ENCODE measurements at places on chromosomes 5 and 9. TPM values are rescaled to one million over a fixed set of nuclear protein-coding genes. Genes with fewer than 3 reads are reported as not detected.

IL9 gene
- not detected for total RNA-seq

RHOBTB3 gene
- 3.6 TPM for total RNA-seq

OLFM1 gene
- 4.9 TPM for total RNA-seq

FABP6 gene
- 3.1 TPM for total RNA-seq

- ATAC-seq = no peak
Observed at GRCh38 chr5:140011297-140011802, 31.7 kb downstream of the NRG2 start.

DNA sequence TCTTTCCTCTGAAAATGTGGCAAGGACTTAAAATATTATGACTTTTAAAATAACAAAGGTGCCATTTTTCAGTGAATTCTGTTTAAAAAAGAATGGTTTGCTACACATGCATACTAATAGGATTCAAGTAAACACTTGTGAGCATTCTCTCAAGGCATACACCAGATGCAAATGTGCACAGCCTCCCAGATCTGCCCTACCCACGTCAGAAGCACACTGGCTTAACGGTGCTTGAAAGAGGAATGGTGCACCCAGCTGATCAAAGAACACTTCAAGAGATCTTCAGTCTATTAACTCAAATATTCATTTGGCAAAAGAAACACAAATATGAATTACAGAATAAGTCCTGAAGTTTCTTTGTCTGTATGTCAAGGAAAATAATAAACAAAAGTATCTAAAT lies 15.8 kb downstream of the GABRB2 start:
- ATAC-seq = no peak

RNF14 gene
- 30.3 TPM for total RNA-seq

DNA sequence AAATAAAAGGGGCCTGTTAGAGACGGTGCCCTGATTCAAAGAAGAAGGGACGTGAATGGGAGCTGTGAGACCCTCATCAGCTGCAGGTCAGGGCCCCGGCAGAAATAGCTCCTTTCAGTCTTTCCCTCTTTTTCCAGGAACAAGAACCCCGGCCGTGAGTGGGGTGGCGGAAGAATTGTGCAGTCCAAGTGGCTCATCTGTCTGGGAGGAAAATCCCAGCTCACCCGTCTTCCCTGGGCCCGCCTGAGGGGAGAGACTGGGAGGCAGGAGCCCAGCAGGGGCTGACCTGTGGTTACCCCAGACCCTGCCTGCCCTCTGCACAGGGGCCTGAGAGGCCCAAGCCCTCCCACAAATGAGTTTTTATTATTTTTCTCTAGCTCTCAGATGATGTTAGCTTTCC lies 24.8 kb upstream of the CSF1R start:
- ATAC-seq = no peak

DNA sequence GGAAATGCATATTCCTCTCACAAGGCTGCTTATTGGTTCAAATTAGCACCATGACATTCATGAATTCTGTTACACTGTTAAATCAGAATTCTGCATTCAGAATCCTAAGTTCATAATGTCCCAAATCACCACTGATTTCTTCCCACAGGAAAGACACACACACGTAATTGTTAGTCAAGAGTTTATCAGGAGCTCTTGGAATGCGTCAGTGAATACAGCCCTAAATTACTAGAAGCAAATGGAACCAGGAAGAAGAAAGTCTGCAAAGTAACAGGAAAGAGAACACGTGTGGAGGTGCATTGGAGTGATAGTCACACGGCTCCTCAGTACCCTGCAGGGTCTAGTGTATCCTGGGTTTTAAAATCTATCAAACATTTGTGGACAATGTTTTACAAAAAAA lies 110.2 kb downstream of the ANXA2R start:
- no peak for ATAC-seq

DNA sequence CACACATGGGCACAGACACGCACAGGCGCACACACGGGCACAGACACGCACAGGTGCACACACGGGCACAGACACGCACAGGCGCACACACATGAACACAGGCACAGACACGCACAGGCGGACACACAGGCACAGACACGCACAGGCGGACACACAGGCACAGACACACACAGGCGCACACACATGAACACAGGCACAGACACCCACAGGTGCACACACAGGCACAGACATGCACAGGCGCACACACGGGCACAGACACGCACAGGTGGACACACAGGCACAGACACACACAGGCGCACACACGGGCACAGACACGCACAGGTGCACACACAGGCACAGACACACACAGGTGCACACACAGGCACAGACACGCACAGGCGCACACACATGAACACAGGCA lies 312.8 kb upstream of the IRX1 start:
- no peak for ATAC-seq

SPACA9 gene
- total RNA-seq = 11.2 TPM

GRCh38 chr9:1732670-1733069 lies 282.5 kb upstream of the SMARCA2 start:
- ATAC-seq = no peak

DNA sequence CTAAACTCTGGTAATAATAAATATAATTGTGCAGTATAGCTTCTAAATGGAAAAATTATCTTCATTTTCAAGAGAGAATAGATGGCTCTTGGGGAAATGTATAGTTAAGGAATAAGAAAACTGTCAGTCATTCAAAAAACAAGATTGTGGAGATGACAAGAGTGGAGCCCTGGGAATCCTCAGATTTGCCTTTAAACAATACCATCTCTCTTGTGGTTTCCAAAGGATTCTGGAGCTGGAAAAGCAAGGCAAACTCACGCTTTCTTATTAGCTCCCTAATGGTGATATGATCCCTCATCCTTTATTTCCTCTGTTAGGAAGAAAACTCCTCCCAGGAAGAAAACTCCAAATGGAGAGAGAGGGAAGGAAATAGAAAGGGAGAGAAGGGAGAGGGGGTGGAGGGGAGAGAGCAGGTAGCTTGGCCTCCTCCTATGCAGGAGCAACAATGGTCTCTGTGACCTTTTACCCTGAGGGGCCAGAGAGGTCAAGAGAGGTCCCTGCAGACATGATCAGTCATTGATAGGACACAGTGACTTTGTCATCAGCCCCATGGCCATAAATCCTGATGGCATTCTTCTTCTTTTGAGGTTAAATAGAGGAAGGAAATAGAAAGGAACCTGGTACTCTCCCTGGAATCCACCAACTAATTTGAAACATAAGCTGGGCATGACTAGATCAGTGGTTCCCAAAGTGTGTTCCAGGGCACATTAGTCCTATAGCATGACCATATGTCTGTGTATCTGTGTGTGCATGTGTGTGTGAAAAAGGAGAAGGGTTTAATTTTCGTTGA lies 312.2 kb downstream of the ARRDC3 start:
- no peak for ATAC-seq

DNA sequence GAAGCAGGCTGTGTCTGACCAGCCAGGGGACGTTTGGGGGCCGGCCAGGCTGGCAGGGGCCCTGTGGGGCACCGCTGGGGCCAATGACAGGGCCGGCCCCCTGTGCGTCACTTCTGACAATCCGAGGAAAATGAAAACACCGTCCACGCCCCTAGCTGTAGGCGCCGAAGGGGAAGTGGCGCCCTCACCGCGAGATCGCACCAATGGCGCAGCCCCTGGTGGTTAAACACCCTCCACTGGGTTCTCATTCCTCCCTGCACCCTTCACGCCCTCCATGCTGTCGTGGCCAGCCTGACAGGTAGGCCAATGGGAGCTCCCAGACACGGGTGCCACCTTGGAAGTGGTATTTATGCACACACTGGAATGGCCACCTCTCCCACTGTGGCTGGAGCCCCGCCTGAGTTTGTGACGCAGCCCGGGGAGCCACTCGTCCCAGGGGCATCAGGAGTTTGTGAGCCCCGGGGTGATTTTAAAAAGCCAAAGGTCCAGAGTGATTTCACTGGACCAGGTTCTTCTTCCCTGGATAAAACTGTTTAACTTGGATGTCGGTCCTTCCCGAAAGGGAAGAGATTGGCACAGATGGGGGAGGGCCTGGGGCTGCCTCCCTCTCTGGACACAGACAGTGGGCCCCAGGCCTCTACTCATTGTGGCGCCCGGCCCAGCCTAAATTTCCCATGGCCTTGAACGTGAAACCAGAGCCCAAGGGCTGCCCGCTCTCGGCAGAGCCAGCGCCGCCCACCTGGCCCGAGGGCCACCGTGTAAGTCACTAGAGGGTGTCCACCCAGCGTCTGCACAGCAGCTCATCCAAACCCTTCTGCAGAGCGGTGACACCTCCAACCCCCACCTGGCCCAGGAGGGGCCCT lies 49.7 kb downstream of the NKD2 start:
- ATAC-seq = no peak

- ATAC-seq = peak; percentile 70
Observed at GRCh38 chr9:124551472-124552272, 44.5 kb upstream of the NR5A1 start.

- no peak for ATAC-seq
Observed at GRCh38 chr9:86445671-86446070, 91.5 kb upstream of the TUT7 start.

STK32A gene
- total RNA-seq = 0.04 TPM

DNA sequence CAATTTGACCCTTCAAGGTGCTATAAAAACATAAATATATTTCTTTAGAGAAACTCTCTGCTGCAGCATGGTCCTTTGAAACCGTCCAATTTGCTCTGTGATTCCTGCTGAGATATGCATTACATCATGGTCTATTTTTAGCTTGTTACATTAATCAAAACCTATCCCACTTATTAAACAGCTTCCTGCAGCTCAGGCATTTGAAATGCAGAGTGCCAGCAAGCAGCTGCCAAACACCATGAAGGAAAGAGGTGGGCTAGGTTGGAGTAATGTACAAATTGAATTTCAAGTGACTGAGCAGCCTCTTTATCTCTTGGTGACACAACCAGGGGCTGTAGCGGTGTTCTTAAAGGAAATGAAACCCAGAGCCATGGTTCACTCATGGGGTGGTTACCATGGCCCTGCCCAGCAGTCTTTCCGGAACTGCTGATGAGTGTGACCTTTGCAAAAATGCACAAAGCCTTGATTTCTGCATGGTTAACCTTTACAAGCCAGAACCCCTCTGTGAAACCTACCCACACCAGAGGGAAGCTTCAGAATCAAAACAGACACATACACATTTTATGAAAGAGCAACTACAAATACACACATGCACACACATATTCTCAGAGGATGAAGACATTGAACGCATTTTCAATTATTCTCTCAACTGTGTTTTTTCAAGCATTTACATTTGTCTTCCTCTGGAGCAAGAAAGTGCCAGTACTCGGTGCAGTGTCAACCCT lies 155.8 kb upstream of the ZNF608 start:
- ATAC-seq = peak; percentile 72

SPAAR gene
- 0.16 TPM for total RNA-seq

NR4A3 gene
- total RNA-seq = 0.24 TPM

DNA sequence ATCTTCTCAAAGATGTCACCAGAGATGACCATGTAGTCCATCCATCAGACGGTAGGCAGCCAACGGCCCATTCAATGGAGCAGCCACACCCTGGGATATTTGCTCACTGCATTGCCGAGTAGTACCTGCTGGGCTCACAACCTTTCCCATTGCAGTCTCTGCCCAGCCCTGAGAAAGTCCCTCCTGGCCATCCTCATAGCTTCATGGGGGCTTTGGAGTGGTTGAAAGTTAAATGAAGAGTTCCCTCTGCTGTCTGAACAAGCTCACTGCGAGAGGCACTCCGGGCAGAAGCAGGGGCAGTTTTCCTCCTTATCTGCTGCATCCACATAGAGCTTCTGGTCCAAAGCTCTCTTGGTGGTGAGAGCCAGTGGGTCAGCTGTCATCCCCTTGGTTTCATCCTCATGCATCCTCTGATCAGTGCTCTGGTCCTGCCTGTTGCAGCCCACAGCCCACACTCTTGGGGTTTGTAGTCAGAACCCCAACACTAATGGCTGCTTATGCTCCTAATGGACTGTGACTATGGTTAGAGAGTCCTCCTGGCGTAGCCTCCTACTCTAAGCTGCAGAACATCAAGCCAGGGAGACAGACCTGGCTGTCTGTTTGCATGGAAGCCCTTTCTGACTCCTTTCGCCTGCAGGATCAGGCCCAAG lies 23.3 kb downstream of the TNFSF8 start:
- ATAC-seq = no peak

GFI1B gene
- not detected for total RNA-seq

GRCh38 chr9:69645488-69645887 lies 26.7 kb downstream of the APBA1 start:
- peak; percentile 97 for ATAC-seq

DNA sequence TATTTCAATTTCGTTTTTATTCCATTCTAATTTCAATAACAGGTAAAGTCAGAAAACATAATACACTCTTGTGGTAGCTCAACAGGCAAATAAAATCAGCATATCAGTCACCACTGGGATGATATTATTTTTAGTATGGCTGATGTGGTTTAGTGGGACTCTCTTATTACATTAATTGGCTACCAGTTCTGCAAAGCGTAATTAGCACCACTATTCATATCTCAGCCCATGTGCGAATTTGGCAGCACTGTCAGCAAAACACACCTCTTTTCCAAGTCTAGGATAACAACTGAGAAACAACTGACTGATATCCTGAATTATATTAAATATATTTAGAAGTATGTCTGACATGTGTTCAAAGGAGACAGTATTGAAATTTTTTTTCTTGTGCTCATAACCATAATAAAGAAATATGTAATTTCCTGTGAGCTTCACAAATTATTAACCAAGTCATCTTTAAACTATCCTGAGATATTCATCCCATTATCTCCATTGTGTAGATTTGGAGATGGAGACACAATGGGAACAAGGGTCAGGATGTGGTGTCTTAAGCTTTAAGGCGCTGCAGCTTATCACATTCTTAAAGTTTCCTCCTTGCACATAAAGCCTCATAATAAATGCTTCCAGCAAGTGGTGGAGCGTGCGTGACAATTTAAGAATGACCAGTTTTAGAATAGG lies 212.4 kb downstream of the TLE1 start:
- no peak for ATAC-seq

GRCh38 chr5:44389090-44389822 lies at the start of gene FGF10:
TSS of gene FGF10 (minus strand) at chr5:44389420. CDS start at chr5:44388682, 738 bp downstream.
- ATAC-seq = no peak

IFNA2 gene
- not detected for total RNA-seq

DCANP1 gene
- not detected for total RNA-seq

GRCh38 chr9:34437006-34437925 lies 21.1 kb downstream of the FAM219A start:
- ATAC-seq = peak; percentile 86

GRCh38 chr9:138045541-138046490 lies 168.2 kb downstream of the CACNA1B start:
- ATAC-seq = no peak

- no peak for ATAC-seq
Observed at GRCh38 chr5:112866739-112867138, 5.7 kb downstream of the SRP19 start.

GRCh38 chr5:2113348-2114131 lies 230.8 kb upstream of the IRX4 start:
- no peak for ATAC-seq

ADAMTS6 gene
- total RNA-seq = 1.2 TPM

DNA sequence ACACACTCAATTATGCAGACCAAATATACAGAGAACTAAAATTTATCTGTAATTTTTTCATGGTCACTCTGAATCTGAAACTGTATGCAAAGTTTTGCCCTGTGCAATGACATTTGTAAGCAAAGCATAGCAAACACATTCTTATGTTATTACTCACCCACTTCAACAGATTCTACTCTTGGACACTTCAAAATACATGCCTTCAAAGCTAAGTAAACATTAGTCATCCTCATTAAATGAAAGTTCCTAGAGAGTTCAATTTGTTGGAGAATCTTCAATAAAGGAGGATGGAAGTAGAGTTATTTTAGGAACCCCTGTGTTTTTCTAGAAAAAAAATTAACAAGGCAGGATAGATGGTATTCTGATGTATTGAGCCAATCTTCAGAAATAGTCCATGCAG lies 639.7 kb upstream of the C9orf72 start:
- peak; percentile 93 for ATAC-seq

SPARC gene
- total RNA-seq = 76.4 TPM

SPAG8 gene
- total RNA-seq = 0.20 TPM

TJP2 gene
- 113 TPM for total RNA-seq

All from esophagus mucosa (tissue), 1 donor.